ENCODE measurements at places on chromosomes 12 and 14.
A peak's percentile ranks its signal among the peaks of the same experiment; 100 is the strongest.

DNA sequence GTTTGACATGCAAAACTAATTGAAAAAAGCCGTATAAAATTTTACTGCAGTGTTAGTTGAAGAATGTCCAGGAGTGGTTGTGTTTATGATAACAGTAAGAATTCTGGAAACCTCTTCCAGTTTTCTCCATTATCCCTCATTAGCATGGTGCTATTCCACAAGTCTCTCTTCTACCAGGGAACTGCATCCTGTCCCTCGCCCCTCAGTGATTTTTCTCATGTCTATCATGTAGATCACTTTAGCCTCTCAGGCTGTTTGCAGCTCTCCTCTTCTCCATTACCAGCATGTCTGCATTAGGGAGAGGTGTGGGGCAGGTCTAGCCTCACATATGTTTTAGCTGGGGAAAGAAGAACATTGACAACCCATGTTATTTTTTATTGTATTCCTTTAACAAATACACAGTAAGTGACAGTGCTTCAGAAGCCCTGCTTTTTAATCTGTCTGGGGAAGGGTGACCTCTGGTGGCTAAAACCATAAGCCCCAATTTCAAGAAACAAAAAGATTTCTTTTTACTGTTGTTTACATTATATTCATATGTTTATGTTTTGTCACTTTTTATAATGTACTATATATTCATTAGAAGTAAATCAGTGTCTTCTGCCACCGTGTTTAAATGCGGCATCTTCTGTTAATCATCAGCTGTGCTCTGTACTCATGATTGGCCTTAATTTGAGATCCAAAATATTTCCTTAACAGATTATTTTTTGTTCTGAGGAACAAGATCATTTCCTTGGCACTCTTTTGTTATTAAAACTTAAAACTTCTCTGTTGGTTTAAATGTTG lies 70.7 kb downstream of the RASSF8 start:
- peak; percentile 51 for DNase-seq

DNA sequence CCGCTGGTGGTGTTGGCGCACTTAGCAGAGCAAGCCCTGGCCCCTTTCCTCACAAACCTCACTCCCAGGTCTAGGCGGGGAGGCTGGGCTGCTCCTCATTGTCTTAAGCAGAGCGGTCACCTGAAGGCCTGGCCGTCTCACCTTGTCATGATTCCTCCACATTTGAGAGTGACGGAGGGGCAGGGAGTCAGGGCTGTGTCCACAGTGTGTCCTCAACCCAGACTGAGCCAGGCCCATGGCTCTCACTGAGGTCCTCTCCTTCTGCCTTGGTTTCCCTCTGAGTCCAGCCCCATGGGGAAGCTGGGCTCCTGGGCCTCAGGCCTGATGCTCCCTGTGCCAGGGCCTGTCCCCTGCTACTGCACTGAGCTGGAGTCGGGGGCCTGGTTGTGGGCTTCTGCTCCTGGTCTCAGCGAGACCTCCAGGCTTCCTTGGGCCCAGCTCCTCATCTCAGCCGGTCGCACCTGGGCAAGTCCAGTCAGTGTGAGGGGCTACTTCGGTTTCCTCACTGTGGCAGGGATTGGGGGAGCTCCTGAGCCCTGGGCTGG lies 44.9 kb downstream of the KRT80 start:
- DNase-seq: no peak

- DNase-seq: peak; percentile 60
These were observed 1.8 kb upstream of the ZBTB39 start for GRCh38 chr12:57008178-57008577.

- peak; percentile 75 for DNase-seq
These were observed at the start of gene ARHGEF25 for GRCh38 chr12:57611108-57611826. Gene ARHGEF25 (plus strand): TSS chr12:57611435. CDS start chr12:57611895, 460 bp downstream.

- DNase-seq: no peak
These were observed 423 bp downstream of the FGD6 start for GRCh38 chr12:95216711-95217376.

- no peak for DNase-seq
These were observed 1037.1 kb downstream of the GALC start for GRCh38 chr14:86955771-86956354.

- no peak for DNase-seq
These were observed 235.3 kb downstream of the KSR2 start for GRCh38 chr12:117733549-117733805.

All from fibroblast of skin of abdomen (primary cell).